ENCODE measurements at places on chromosomes 2 and 18.
A peak's percentile ranks its signal among the peaks of the same experiment; 100 is the strongest.

- H3K4me1 ChIP-seq = peaks cover 6% of the 10 kb centered on the region
- DNase-seq = no peak
- no peaks in the 10 kb centered on the region for H3K27me3 ChIP-seq
These were observed 183.0 kb upstream of the APCDD1 start for GRCh38 chr18:10271481-10271880.

DNA sequence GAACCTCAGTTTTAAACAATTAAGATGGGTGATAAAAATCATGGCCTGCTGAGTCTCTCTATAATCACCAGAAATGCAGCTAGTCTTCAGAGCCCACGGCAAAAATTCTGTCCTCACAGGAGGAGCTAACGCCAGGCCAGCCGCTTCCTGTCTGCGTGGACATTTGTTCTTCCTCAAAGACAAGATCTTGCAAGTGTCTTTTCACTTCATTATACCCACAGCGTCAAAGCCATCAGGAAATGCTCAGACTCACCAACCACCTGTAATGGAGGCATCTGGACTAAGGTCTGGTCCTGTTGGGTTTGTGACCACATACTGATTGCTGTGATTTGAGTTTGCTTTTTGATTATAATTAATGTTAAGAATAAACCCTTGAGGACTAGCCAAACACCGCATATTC lies 473.8 kb upstream of the MC4R start:
- H3K4me1 ChIP-seq = no peaks in the 10 kb centered on the region
- no peak overlapping the region for H3K27ac ChIP-seq
- no peak overlapping the region for H3K4me3 ChIP-seq
- H3K27me3 ChIP-seq = no peaks in the 10 kb centered on the region

DNA sequence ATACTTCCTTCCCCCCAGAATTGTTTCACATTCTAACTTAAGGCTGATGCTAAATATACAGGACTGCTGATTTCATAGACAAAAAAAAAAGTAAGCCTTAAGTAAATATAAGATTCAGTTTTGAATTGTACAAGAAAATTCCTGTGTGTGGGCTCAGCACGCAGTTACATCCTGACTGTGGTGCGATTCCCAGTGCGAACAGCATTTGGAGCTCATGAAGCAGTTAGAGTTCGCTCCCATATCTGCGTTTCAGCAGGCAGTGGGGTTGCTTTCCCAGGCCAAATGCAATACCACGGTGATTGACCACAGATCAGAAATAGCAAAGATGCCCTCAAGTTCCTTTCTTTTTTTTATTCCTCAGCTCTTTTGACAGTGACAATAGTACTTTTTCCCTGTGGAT lies 75.6 kb downstream of the SATB2 start:
- no peaks in the 10 kb centered on the region for H3K27me3 ChIP-seq
- DNase-seq = no peak
- H3K4me1 ChIP-seq = no peaks in the 10 kb centered on the region
- H3K4me3 ChIP-seq = no peak overlapping the region
- no peak overlapping the region for H3K27ac ChIP-seq

DNA sequence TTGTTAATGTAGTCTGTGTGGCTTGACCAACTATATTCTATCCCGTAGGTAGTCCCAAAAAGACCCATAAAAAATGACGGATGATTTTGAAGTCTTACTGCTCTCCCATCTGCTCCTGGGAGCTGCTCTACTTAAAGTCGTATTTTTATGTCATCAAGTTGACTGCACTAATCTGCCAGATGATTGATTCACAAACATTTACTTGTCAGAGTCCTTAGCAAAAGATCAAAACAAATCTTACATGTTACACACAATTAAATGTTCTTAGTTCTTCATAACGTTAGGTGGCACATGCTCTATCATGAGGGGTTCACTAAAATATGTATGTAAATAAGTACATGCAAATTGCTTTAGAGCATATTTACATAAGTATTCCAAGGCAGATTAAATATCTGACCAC lies 498.3 kb upstream of the LRRTM4 start:
- DNase-seq = no peak
- no peak overlapping the region for H3K4me3 ChIP-seq
- no peaks in the 10 kb centered on the region for H3K36me3 ChIP-seq
- no peaks in the 10 kb centered on the region for H3K27me3 ChIP-seq
- H3K27ac ChIP-seq = no peak overlapping the region
- no peaks in the 10 kb centered on the region for H3K4me1 ChIP-seq

- DNase-seq = no peak
- no peak overlapping the region for H3K27ac ChIP-seq
- H3K4me1 ChIP-seq = no peaks in the 10 kb centered on the region
- H3K36me3 ChIP-seq = no peaks in the 10 kb centered on the region
- H3K4me3 ChIP-seq = no peak overlapping the region
These were observed 194.2 kb downstream of the INHBB start for GRCh38 chr2:120539937-120540718.

- peaks cover 32% of the 10 kb centered on the region for H3K4me1 ChIP-seq
- DNase-seq = peak; percentile 58
- H3K4me3 ChIP-seq = peak overlapping the region; percentile 71
- no peaks in the 10 kb centered on the region for H3K36me3 ChIP-seq
- no peak overlapping the region for H3K27ac ChIP-seq
These were observed 1.1 kb upstream of the FZD5 start for GRCh38 chr2:207770602-207771404.

GRCh38 chr2:240325016-240326007 lies 110.2 kb upstream of the GPC1 start:
- H3K4me1 ChIP-seq = no peaks in the 10 kb centered on the region
- H3K4me3 ChIP-seq = no peak overlapping the region
- H3K36me3 ChIP-seq = no peaks in the 10 kb centered on the region
- H3K27ac ChIP-seq = no peak overlapping the region
